ENCODE measurements at places on chromosomes 3 and 15. TPM values are rescaled to one million over a fixed set of nuclear protein-coding genes. Genes with fewer than 3 reads are reported as not detected.
A peak's percentile ranks its signal among the peaks of the same experiment; 100 is the strongest.

SPINK8 gene
- not detected for total RNA-seq

- H3K4me3 ChIP-seq, result no peak overlapping the region
- DNase-seq, result no peak
- no peaks in the 10 kb centered on the region for H3K4me1 ChIP-seq
- H3K27ac ChIP-seq, result no peak overlapping the region
Measured at GRCh38 chr3:37377670-37378069, 203.3 kb upstream of the LRRFIP2 start.

GRCh38 chr3:147222291-147222690 lies 184.1 kb downstream of the ZIC4 start:
- H3K4me1 ChIP-seq, result no peaks in the 10 kb centered on the region
- H3K36me3 ChIP-seq, result no peaks in the 10 kb centered on the region
- H3K27ac ChIP-seq, result no peak overlapping the region
- no peak overlapping the region for H3K4me3 ChIP-seq
- DNase-seq, result no peak

DNA sequence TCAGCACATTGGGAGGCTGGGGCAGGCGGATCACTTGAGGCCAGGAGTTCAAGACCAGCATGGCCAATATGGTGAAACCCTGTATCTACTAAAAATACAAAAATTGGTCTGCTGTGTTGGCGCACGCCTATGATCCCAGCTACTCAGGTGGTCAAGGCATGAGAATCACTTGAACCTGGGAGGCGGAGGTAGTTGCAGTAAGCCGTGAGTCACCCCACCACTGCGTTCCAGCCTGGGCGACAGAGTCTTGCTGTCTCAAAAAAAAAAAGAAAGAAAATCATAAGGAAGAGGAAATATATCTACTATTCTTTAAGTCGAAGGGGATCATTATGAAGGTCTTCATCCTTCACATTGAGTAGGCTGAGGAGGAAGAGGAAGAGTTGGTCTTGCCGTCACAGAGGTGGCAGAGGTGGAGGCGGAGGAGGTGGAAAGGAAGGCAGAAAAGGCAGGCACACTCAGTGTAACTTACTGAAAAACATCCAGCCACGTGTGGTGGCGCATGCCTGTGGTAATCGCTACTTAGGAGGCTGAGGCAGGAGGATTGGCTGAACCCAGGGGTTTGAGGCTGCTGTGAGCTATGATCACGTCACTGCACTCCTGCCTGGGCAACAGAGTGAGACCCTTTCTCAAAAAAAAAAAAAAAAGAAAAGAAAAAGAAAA lies 14.2 kb downstream of the CSK start:
- DNase-seq, result no peak
- H3K4me1 ChIP-seq, result peaks cover 8% of the 10 kb centered on the region
- no peak overlapping the region for H3K27ac ChIP-seq
- H3K36me3 ChIP-seq, result peaks cover 23% of the 10 kb centered on the region

- H3K27ac ChIP-seq, result no peak overlapping the region
- no peaks in the 10 kb centered on the region for H3K4me1 ChIP-seq
- no peaks in the 10 kb centered on the region for H3K27me3 ChIP-seq
- no peak for DNase-seq
Measured at GRCh38 chr3:157542711-157543500, 39.7 kb upstream of the VEPH1 start.

DNA sequence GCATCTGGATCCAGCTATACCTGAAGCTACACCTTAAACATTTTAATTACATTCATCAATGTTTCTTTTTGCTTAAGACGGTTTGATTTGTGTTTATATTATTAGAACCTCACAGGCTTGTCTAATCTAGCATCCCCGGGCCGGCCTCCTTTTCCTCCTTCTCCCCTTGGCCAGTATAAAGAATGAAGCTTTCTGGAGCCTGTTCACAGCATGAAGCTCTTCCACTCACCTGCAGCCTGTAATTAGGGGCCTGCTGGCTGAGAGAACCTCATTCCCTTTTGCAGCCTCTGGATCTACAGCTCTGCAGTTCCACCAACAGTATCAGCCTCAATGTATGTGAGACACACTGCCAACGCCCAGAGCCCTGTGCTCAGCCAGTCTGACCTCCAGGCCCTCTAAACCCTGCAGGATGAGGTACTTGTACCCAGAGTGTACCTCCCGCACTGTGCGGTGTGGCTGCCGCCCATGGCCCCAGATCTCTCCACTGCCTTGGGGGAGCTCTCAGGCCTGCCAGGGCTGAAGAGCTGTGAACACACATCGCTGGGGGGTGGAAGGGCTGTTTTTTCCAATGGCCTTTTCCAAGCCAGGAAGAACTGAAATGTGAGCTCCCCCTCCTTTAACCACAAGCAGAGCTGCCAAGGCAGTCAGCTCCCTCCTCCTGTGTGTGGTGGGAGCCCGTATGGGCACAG lies 114.7 kb upstream of the ALDH1A3 start:
- H3K36me3 ChIP-seq, result no peaks in the 10 kb centered on the region
- H3K4me3 ChIP-seq, result no peak overlapping the region
- peaks cover 11% of the 10 kb centered on the region for H3K4me1 ChIP-seq
- no peaks in the 10 kb centered on the region for H3K27me3 ChIP-seq
- peak; percentile 41 for DNase-seq
- no peak overlapping the region for H3K27ac ChIP-seq
